ENCODE measurements at places on chromosomes 6 and 20. TPM values are rescaled to one million over a fixed set of nuclear protein-coding genes. Genes with fewer than 3 reads are reported as not detected.

TFAP2B gene
- not detected for total RNA-seq

ERVFRD-1 gene
- not detected for total RNA-seq

CTNNBL1 gene
- total RNA-seq, result 90.2 TPM

HLA-DRB5 gene
- total RNA-seq, result 2.9 TPM

TTLL9 gene
- total RNA-seq, result not detected

ARG1 gene
- not detected for total RNA-seq

BMP7 gene
- total RNA-seq, result not detected

CPNE5 gene
- 0.79 TPM for total RNA-seq

TRAPPC3L gene
- total RNA-seq, result not detected

SLC2A10 gene
- not detected for total RNA-seq

PM20D2 gene
- total RNA-seq, result 16.6 TPM

SALL4 gene
- total RNA-seq, result 0.37 TPM

LY86 gene
- 1.2 TPM for total RNA-seq

NCOA5 gene
- 36.9 TPM for total RNA-seq

NOTCH4 gene
- total RNA-seq, result 0.88 TPM

FRK gene
- 0.09 TPM for total RNA-seq

C20orf202 gene
- not detected for total RNA-seq

RRAGD gene
- 1.3 TPM for total RNA-seq

BPI gene
- not detected for total RNA-seq

COL12A1 gene
- not detected for total RNA-seq

L3MBTL1 gene
- 6.8 TPM for total RNA-seq

IRF4 gene
- total RNA-seq, result 184 TPM

OTOR gene
- total RNA-seq, result not detected

ADAM33 gene
- not detected for total RNA-seq

CD109 gene
- 1.7 TPM for total RNA-seq

GSTA2 gene
- total RNA-seq, result not detected

SIRPD gene
- total RNA-seq, result not detected
